ENCODE measurements at places on chromosomes 13 and 19.

GRCh38 chr13:113888701-113889330 is 24.9 kb upstream of the GAS6 start:
- DNase-seq, result no peak

DNA sequence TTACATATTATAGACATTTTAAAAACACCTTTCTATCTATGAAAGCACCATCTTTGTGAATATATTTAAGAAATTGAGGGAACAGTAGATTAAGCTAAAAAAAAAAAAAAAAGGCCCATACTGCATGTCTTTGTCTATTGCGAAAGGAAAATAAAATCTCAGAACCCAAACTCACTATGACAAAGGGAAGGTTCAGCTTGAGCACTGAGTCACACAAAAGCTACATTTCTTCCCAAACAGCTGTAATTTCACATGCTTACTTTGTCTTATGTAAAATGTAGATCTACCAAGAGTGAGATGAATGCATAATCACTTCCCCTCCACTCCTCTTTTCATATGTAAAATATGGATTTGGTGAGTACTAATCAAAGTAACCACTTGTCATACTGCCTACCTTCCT is 640.1 kb upstream of the KLF12 start:
- DNase-seq, result no peak

DNA sequence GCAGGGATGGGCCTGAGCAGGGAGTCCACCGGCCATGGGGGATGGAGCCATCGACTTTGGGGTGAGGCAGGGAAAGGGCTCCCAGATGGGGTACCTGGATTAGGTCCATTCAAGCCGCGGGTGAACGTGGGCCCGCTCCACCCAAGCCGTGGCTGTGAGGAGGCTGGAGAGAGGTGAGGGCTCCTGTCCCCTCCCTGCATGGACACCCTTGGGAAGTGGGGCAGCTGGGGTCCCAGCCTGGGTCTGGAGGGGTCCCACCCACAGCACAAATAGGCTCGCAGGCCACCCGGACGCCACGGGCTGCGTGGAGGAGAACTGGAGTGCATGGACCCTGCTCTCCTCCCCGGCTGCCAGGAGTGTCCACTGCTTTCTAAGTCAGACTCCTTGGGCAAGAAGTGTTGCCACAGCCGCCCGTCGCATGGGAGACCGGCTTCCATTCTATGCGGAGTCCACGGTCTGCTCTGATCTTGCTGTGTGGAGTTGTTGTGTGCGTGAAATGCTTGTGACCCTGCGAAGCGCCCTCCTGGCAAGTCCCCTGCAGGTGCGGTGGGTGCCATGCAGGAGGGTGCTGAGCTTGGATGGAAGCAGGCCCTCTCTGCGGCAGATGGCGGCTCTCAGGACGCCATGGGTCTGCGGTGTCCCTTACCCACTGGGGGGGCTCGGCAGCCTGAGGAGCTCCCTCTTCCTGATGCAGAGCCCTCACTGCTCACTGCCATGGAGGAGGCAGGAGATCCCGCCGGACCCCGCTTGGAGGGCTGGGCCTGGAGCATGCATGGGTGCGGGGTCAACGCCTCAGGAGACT is 2.0 kb downstream of the DAZAP1 start:
- DNase-seq, result no peak

DNA sequence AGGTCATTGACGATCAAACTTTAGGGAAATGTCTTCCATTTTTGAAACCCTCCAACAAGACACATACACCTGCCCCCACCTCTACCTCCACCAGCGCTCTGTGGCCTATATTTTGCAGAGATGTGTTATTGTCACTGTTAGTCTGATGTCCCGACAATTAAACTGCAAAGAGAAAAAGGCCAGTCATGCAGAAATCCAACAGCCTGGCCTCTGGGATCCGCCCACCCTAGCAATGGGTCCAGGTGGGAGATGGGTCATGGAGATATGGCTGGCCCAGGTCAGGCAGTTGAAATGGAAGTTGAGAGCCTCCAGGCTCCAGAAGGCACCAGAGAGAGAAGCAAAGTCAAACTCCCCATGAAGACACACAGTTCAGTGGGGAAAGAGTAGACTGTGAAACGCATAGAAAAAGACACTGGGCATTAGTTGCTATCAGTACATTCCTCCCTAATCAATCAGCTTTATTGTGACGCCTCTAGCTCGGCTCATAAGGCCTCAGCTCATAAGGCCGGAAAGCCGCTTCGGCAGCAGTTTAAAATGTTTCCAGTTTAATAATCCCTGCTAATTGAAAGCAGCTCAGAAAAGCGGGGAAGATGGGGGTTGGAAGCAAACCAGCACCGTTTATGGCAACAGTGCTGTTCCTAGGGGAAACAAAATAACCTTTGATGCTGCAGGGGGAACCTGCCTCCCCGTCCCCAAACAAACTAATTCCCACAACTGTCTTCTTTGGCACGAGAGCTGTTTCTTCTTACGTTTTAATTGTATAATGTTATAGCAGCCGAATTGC is 239.7 kb upstream of the ZNF507 start:
- no peak for DNase-seq

GRCh38 chr13:112653071-112653470 is 36.8 kb upstream of the ATP11A start:
- no peak for DNase-seq

DNA sequence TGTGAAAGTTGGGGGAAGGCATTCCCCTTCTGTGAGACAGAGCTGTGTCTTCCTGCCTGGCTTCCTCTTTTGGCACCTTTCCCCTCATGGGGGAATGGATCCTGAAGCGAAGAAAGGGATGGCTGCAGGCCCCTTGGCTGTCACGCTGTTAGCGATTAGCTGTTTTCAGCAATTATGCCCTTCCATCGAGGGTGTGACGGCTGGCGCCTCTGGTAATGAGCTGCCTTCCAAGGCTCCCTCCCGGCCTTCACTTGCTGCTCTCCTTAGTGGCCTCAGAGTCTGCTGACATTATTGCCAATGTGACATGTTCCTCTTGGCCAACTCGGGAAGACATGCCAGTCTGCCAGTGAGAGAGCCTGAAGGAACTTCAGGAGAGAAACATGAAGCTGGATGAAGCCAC is 162.1 kb downstream of the ZIC5 start:
- DNase-seq, result no peak

GRCh38 chr13:84446972-84447639 is 564.8 kb upstream of the SLITRK1 start:
- DNase-seq, result no peak

DNA sequence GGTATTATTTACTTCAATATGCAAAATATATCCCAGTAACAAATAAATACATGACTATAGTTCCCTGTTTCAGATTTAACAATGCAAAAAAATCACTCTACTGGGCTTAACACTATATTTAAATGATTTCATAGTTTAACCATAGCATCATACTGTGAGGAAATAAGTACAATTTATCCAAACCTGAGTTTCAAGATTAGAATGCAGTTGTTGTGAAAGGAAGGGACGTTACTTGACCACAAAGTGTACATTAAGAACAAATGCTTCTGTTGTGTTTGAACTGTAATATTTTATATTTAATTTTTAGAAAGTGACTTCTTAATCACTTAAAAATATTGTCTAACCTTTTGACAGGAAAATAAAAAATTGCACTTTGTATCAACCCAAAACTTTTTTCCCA is 1747.9 kb upstream of the SPRY2 start:
- no peak for DNase-seq

GRCh38 chr13:108551674-108552073 is 77.7 kb upstream of the MYO16 start:
- DNase-seq, result no peak

- no peak for DNase-seq
These were observed 9.7 kb downstream of the KPNA3 start for GRCh38 chr13:49782784-49783183.

GRCh38 chr19:29516358-29516725 is 9.5 kb upstream of the VSTM2B start:
- no peak for DNase-seq

DNA sequence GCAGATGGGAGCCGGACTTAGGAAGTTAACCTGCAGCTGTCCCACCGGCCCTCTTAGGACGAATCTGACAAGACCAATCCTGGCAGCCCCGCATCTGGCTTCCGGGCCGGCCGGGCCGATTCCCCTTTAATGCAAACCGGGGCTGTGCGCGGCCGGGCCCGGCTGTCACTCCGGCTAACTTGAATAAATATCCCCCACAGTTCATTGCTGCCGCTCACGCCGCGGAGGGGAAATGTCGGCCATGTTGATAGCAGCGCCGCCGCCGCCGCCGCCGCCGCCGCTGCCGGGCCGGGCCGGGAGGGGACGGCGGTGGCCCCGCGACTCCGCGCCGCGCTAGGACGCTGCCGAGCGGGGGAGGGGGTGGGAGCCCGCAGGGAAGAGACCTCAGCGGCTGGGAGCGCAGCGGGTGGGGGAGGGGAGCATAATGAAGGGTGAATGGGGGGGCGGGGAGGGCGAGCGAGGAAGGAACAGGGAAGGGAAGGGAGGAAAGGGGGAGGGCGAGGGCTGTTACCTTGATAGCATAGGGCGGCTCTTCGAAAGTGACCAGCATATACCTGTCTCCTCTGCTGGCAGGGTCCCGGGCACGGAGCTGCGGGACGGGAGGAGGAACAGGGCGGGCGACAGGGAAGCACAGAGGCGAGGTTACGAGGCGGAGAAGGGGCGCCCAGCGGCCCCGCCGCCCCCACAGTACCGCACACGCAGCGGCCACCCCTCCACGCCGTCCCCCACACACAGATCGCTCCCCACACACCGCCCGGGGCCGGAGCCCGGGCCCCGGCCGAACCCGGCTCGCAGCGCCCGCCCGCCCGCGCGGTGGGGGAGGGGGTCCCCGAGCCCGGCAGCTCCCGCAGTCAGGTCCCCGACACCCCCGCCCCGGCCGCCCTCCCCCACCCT is 1.1 kb downstream of the INTS6 start:
- peak; percentile 87 for DNase-seq

DNA sequence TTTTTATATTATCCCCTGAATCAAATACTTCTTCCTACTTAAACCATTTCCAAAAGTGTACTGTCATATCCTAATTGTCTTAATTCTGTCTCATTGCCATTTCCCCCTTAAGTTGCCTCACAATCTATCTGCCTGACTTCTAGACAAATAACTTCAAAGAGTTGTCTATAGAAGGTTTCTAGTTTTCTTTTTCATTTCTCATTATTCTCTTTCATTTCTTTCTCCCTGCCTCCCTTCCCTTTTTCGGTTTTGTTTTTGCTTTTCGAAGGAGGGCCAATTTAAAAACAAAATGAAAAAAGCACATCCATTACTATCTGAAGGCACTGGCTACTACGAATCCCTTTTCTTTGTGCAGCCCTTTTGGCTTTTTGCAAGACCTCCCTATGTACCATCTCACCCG is 367.2 kb downstream of the DNAJC15 start:
- DNase-seq, result no peak

DNA sequence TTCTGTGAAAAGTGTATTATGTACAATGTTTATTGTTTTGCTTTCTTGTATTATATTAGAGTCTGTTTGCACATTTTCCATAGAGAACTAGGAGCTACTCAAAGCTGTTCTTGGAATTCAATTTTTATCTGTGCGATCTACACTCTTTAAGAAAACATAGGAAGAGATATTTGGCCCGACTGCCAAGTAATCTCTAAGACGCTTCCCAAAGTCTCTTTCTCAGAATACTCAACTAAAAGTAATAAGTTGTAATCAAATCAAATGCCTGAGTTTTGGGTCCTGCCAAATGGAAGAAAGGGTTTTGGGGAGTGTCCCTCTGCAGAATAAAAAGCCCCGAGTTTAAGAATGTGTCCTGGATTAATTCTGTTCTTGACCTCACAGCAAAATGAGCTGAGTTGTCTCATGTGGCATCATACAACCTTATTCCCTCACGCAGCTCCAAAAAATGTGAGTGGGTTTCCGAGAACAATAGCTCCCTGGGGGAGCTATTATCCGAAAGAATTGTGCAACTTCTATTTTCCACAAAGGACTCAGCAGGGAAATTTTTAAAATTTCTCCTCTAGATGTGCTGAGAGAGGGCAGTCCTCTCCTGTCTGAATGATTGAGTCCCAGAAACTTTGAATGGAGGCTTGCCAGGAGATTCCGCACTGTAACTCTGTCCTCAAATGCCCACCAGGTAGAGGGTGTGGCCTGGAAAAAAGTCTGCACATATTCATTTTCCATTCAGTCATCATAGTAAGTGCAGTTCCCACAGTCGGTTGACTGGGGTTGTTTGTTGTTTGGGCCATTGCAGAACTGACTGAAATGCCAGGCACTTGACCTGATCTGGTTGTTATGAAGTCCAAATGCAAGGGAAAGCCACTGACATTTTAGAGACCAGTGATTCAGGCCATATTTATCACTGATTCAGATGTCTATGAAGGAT is 280.0 kb upstream of the SOX21 start:
- no peak for DNase-seq

DNA sequence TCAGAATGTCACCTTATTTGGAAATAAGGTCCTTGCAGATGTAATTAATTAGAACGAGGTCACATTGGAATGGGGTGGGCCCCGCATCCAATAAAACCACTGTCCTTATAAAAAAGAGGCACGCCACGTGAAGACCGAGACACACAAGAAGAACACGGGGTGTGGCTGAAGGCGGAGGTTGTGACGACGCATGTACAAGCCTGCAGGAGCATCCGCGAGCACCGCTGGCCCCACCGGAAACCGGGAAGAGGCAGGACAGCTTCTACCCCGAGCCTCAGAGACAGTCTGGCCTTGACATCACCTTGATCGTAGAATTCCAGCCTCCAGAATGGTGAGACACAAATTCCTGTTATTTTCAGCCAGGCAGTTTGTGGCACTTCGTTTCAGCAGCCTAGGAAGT is 177.9 kb downstream of the COL4A1 start:
- no peak for DNase-seq

GRCh38 chr13:100657881-100658315 is 16.7 kb downstream of the TMTC4 start:
- no peak for DNase-seq

DNA sequence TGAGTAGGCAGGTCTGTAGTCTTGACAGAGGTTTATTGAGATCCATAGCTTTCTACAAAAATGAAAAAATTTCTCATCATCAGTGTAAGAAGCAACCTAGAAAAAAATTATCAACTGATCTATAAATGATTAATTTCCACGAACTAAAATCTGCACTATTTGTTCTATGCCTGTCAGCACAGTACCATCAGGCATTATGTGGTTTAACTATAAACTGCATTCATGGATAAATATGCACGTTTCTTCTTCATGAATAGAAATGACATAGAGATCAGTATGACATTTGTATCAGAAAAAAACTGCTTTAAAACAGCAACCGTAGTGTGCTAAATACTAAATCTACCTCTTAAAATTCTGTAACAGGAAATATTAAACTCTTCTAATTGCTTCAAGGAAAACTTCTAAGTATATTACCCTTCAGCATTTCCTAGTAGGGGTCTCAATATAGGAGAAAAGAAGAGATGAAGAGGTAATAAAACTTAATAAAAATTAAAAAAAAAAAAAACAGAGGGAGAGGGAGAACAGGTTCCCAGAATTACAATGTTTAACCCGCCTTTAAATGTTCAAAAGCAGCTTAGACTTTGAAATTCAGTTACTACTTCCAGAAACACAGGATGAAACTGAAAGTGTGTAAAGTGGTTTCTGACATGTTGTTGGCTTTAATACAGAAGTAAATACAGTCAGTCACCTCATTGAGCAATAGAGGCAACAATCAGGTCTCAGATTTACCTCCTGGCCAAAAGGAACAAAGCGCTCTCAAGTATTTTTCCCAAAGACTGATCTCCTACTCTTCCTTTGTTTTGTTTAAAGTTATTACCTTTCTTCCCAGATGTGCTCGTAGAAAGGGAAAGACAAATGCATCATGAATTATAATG is 144.4 kb downstream of the DIAPH3 start:
- no peak for DNase-seq

GRCh38 chr13:109387471-109387870 is 398.9 kb downstream of the IRS2 start:
- no peak for DNase-seq

GRCh38 chr13:72565893-72566292 is 161.5 kb downstream of the MZT1 start:
- DNase-seq, result no peak
